ENCODE measurements at places on chromosomes 7 and 10.

DNA sequence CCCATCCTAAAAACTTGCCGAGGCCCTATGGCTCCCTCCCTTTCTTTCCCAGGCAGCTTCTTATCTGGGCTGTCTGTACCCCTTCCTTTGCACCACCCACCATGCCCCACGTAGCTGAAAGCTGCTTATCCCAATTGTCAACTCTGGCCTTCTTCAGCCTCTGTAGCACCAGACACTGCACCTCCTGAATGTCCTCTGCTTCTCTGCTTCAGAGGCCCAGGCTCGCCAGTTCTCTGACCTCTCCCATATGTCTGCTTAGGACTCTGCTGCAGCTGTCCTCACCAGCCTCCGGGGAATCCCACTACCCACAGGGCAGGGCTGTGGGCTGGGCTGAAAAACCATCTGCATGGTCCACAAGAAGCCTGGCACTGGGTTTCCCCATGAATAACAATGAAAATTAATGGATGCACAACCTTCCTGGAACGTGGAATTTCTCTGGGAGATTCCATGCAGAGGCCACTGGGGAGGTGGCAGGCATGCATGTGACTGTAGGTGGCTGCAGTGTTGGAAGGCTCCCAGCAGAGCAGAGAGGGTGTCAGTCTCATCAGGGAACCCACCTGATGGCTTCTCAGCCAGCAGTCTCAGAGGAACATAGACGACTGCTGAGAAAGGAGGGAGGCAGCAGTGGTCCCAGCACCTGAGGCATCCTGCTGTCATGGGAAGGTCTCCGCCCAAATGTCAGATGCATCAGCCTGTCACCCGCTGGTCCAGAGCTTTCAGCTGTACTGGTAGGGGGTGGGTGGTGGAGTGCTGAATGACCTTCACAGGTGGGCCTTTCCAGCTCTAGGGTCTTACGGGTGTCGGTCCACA is 16.8 kb upstream of the SH2D4B start:
- no peak for DNase-seq

GRCh38 chr10:132562177-132562915 is 24.8 kb downstream of the INPP5A start:
- DNase-seq, result peak; percentile 62

GRCh38 chr7:22574754-22575520 is 74.9 kb upstream of the STEAP1B start:
- no peak for DNase-seq

DNA sequence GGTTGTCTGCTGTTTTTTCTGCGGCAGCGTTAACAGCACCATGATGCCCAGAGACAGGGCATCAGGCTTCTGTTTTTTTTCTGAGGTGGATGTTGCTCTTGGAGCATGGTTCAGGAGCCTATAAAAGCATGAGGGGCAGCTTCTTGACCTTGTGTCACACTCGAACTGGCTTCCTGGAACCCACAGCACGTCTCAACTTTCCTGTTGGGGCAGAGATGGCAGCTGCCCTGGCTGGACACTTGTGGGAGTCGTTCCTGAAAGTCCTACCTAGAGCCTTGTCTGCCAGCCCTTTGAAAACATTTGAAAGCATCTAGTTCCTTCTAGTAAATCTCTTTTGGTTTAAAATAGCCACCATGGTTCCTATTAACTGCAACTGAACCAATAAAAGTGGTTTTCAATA is 28.9 kb upstream of the PRKAG2 start:
- DNase-seq, result no peak

- DNase-seq, result peak; percentile 17
Observed at GRCh38 chr7:96118449-96119001, 203.4 kb downstream of the SLC25A13 start.

DNA sequence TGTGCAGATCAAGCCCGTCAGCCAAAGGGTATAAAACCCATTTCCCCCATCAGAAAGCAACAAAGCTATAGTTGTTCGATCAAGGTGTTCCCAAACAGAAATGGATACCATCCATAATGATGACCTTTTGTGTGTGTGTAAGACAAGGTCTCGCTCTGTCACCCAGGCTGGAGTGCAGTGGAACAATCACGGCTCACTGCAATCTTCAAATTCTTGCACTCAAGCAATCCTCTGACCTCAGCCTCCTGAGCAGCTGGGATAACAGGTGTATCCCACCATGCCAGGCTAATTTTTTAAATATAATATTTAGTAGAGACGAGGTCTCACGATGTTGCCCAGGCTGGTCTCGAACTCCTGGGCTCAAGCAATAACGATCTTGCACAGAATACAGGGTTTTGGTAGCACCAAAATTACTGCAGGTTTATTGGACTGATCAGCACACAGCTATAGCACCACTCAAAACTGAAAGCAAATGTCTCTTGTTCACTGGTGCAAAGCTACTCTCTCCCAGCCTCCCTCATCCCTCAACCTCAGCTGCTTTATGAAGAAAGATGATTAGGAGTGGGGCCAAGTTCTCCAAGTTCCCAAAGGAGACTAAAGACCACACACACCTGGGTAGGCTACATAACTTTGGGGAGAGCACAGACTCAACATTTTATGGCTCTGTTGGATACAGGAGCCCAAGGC is 80.5 kb downstream of the ABI1 start:
- DNase-seq, result no peak

- no peak for DNase-seq
Observed at GRCh38 chr10:69234447-69234846, 14.3 kb downstream of the HKDC1 start.

GRCh38 chr10:49298671-49298982 is 343 bp upstream of the C10orf71 start:
- peak; percentile 53 for DNase-seq

- DNase-seq, result peak; percentile 63
Observed at GRCh38 chr7:154777023-154777422, 225.9 kb downstream of the PAXIP1 start.

- DNase-seq, result no peak
Observed at GRCh38 chr10:58516119-58516518, 3.4 kb downstream of the BICC1 start.

DNA sequence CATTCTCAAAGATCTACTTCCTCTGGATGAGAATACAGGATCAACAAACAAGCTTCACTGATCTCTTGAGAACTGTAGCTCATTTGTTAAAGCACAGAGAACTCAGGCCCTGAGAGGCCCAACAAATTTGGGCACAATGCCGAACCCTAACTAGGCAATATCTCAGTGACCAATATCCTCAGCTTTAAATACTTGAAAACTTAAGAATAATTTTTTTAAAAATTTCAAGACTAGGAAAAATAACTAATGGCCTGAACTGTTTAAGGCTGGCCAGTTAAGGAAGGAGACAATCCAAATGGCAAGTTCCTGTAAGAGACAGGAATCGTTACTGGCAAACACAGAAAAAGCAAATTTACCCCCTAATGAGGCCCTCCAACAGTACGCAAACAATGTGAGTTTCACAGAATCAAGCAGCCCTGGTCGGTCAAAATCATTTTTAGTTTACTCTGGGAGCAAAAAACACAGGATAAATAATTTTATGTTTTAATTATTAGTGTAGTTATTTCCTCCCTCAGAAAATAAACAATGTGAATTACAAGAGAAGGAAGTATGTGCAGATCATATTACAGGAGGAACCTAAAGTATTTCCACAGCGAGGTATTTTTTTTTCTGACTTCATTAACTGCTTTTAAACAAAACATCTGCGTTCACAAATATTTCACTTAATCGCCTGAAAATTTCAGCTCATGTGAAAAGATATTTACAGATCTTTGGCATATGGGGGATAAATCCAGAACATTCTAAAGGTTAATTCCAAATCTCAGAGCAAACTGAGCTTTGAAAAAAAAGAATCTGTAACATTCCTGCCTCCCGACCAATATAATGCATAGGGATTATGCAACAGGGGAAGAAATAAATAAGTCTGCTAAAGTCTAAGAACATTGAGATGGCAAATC is 39.5 kb downstream of the NT5C2 start:
- DNase-seq, result no peak

- no peak for DNase-seq
Observed at GRCh38 chr7:75922966-75923603, 8.1 kb downstream of the POR start.

GRCh38 chr7:87113077-87113476 is 39.2 kb upstream of the DMTF1 start:
- DNase-seq, result no peak

- no peak for DNase-seq
Observed at GRCh38 chr7:136688601-136689000, 179.9 kb upstream of the CHRM2 start.

- DNase-seq, result peak; percentile 48
Observed at GRCh38 chr10:117499248-117500105, 43.1 kb upstream of the EMX2 start.

DNA sequence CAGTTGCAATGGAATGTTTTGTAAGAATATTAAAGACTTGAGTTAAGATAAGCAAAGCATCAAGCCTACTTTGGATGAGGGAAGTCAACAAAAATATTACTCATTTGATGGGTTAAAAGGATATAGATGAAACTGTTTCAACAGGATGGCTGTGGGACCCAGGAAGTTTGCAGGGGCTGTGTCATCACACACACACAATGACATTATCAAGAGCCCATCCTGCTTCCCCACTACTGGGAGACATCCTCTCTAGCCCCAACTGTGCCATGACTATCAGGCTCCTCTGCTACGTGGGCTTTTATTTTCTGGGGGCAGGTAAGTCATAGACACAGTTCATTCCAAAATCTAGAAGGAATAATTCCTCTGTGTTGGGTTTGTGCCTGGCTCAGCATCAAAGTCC is 78.8 kb upstream of the PRSS1 start:
- DNase-seq, result no peak

- peak; percentile 91 for DNase-seq
Observed at GRCh38 chr10:123154711-123155505, 706 bp downstream of the BUB3 start.

- no peak for DNase-seq
Observed at GRCh38 chr7:129902788-129903422, 49.9 kb downstream of the UBE2H start.

- DNase-seq, result no peak
Observed at GRCh38 chr10:29956335-29956924, 103.0 kb downstream of the JCAD start.

- no peak for DNase-seq
Observed at GRCh38 chr10:4638099-4638498, 187.9 kb upstream of the AKR1E2 start.

DNA sequence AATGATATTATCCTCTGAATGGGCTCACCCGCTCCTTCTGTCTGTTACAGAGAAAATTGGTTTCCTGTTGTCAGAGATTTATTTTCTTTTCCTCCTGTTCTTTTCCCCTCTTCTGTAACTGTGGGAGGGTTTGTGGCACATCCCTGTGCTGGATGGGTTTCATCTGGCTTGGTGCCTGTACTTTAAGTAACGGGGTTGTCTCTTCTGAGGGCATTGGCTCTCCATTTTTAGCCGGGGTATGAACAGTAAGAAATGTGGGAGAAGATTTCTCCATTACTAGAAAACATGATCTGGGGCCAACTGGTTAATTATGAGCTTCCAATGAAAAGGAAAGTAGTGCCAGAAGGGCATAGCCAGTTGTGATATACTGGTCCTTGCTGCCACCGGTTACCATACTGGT is 142.6 kb downstream of the SND1 start:
- DNase-seq, result no peak
